Amniotic epithelial cell (primary cell): ENCODE measurements at places on chromosomes 4 and X.

DNA sequence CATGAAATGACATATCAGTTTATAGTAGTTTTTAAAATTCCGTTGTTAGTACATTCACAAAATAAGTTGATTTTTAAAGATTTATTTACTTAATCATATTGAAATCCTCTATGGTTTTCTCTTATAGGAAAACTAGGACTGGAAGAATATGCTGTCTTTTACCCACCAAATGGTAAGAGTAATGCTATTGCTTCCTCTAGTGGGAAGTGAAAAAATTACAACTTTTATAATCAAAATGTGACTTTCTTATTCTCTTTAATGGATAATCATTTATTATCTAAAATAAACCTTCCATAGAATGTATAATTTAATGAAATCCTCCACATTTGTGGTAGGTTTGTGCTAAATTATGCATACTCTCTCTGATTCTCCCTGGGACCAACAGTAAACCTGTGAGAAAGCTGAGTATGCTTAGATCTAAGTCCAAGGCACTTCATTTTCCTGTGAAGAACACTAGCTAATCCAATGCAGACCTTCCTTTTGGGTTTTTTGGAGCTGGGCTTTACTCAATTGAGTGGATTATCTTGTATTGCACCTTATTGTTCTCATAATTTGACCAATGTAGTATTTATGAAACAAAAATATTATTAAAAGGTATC lies 136.2 kb downstream of the TBC1D19 start:
- DNase-seq, result peak; percentile 37

GRCh38 chr4:173264245-173264644 lies 69.9 kb downstream of the HMGB2 start:
- no peak for DNase-seq

- DNase-seq, result no peak
These were observed 4.5 kb downstream of the APLN start for GRCh38 chrX:129650183-129650689.

DNA sequence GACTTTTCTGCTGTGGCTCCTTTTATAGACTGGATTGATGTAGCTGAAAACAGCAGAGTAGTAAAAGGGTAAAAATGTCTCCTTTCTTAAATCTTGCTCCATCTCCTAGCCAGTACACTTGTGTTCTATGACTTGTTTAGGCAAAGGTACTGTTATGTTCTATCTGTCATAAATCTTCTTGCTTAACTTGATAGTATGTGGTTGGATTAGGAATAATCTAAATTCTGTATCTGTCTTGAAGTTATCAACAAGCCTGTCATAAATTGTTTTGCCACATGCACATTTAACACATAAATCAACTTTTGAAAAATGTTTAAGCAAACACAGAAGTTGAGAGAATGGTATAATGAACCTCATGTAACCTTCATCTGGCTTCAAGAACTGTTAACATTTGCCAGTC lies 157.0 kb downstream of the FRAS1 start:
- DNase-seq, result peak; percentile 72

DNA sequence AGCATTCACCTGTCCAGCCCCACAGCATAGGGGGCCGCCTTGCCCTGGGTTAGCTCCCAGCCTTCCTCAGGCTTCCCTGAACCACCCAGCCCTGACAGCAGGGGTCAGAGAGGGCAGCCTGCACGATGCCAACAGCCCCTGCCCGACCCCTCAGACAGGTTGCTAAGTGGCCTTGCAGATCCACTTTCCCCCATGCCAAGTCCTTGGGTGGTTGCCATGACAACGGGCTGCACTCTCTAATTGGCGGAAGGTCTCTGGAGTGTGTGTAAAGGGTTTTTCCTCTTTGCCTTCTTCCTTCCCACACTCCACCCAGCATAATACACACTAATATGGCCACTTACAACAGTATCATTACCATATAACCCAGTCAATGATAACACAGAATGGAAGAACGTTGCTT lies 99.6 kb upstream of the AFAP1 start:
- DNase-seq, result no peak

DNA sequence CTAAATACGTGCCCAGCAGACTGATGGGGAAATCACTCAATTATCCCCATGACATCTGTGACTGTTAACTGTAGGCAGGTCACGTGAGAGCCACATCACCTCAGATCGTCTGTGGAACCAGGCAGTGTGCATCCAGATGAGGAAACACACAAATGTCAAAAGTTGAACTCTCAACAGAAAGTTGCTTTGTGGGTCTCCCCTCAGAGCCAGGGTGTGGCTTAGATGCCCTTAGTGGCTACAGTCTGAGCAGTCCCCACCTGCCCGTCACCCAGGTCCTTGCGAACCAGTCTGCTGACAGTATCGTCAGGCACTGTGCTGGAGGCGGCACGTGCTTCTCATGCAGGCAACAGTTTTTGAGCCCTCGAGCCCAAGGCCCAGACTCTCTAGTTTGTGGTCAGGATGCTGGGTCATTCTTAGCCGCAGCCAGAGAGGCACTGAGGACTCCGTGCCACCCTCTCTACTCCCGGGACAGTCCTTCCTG lies 10.8 kb downstream of the TMEM187 start:
- no peak for DNase-seq

GRCh38 chr4:37648084-37648817 lies 37.9 kb downstream of the RELL1 start:
- peak; percentile 98 for DNase-seq

GRCh38 chr4:88223516-88223915 lies 60.8 kb downstream of the PPM1K start:
- DNase-seq, result peak; percentile 47

DNA sequence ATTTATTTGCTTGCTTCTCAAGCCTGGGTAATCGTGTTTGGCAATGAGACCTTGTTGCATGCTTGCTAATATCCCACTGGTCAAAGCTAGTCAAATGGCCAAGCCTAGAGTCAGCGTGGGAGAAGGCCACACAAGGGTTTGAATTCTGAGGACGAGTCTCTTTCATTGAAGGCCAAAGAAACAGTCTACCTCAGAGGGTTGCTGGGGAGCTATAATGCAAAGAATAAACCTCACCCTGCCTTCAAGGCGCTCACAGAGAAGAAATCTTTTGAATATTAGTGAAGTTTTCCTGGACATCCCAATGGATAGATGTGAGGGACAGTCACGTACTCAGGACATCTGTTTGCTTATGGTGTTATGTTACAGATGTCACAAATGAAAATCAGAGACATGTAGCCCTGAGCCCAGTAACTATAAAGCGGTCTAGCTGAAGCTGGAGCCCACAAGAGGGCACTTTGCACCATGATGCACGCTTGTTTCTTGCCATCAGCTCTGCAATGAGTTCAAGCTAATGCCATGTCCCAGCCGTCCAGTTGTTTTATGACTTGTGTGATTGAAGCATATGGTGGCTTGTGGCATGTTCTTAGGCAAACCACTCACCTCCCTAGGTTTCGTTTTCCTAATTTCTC lies 1.1 kb upstream of the TLR3 start:
- peak; percentile 44 for DNase-seq

DNA sequence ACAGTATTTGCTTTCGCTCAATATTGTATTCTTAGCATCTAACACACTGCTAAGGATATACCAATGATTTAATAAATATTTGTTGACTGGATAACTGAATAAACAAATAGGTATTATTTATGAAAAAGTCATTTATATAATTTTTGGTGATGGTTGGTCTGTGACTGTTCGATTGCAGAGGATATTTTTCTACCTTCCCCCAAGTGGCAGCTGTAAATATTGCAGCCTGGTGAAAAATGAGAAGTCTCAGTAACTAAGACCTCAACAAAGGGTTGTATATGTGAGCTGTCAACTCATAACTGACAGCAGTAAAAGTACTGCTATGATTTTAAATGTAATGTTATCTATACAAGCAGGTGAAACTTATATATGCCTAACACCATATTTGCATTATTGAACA lies 36.0 kb downstream of the HTR2C start:
- peak; percentile 0 for DNase-seq

- peak; percentile 85 for DNase-seq
These were observed 139.3 kb downstream of the GASK1B start for GRCh38 chr4:158033416-158034120.

DNA sequence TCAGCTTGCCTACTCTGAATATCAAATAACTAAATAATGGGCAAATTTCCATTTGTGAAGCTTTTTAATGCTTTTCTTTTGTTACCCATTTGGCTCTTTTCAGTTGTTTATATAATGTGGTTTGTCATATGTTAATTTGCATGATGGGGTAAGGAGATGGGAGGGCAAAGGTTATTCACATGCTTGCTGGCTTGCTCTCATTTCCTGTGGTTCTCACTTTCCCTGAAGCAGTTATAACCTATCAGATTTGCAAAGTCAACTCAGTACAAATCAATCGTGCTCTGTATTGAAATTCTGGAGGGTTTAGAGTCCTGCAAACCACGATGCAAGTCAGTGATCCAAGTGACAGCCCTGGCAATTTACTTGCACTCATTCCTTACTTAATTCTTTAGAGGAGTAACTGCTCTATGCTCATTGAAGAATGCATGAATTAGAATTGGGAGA lies 711.2 kb downstream of the ADGRL3 start:
- peak; percentile 2 for DNase-seq

DNA sequence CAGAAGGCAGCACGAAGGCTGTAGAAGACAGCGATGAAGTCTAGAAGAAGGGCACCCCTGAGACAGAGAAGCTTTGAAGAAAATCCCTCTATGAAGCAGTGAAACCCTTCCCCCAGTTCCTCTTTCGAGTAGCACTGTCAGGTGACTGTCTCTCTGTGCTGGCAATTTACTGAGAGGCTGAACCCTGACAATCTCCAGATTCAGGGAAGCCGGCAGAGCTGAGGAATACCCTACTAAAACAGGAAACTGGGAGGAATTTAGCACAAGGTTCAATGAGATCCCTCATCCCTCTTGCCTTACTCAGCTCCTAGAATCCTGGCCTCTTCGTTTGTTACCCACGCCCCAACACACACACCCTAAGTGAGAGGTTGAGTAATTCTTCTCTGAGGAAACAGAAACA lies 239.7 kb upstream of the NOCT start:
- DNase-seq, result peak; percentile 35

DNA sequence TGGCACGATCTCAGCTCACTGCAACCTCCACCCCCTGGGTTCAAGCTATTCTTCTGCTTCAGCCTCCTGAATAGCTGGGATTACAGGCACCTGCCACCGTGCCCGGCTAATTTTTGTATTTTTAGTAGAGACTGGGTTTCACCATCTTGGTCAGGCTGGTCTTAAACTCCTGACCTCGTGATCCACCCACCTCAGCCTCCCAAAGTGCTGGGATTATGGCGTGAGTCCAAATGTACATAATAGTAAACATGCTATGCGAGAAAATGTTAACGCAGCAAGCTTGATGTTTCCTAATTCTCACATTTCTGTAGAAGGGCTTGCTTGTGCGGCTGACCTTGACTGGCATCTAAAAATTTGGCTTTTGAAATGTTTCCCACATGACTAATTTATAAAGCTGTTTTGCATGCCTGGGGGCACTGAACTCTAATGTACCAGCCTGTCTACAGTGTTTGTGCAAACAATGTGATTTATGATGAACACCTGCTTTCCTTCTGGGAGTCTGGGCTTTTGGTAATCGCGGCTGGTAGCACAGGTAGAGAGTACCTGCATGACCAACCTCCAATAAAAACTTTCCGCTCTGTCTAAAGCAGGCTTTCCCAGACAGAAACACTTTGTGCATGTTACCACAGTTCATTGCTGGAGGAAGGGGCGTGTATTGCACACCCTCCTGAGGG lies 216.8 kb downstream of the IL15 start:
- peak; percentile 82 for DNase-seq

DNA sequence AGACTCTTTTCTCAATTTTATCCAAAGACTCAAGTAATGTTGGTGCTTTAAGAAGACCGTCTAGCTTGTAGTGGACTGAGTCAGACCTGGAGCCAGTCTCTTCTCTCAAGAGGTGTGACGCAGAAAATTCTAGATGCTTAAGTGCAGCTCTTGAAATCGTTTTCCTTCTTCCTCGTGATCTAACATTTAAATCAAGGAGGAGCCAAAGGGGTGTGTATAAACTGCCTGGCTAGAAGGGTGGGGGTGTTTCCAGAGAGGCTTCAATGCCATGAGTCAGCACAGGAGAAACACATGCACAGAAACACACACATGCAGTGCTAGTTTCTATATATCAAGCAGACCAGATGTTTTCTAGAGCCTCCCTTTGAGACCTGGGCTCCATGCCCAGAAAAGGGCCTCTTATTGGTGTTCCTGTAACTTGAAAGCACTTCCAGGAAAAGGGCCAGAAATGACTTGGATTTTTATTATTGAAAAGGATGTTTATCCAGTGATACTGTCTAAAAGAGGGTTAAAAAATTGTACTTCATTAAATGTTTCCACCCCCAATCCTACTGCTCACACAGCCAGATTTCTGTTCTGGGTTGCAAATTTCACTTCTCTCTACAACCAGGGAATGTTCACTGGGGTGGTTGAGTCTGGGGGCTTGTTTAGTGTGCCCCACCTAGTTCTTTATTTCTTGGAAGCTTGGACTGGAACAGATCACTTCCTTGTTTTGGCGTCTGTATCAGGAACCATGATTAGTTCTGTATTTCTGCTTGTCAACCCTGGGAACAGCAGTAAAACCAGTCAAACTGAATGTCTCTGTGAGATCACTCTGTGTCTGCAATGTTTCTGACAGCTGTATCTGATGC lies at the start of gene CLIC2:
Gene CLIC2 (minus strand): TSS at position 129 of the 851 bp plus-strand sequence. CDS start 187 bp downstream, outside the sequence.
- DNase-seq, result peak; percentile 0

- DNase-seq, result peak; percentile 78
These were observed 6.2 kb upstream of the GABRA4 start for GRCh38 chr4:46999566-46999965.

DNA sequence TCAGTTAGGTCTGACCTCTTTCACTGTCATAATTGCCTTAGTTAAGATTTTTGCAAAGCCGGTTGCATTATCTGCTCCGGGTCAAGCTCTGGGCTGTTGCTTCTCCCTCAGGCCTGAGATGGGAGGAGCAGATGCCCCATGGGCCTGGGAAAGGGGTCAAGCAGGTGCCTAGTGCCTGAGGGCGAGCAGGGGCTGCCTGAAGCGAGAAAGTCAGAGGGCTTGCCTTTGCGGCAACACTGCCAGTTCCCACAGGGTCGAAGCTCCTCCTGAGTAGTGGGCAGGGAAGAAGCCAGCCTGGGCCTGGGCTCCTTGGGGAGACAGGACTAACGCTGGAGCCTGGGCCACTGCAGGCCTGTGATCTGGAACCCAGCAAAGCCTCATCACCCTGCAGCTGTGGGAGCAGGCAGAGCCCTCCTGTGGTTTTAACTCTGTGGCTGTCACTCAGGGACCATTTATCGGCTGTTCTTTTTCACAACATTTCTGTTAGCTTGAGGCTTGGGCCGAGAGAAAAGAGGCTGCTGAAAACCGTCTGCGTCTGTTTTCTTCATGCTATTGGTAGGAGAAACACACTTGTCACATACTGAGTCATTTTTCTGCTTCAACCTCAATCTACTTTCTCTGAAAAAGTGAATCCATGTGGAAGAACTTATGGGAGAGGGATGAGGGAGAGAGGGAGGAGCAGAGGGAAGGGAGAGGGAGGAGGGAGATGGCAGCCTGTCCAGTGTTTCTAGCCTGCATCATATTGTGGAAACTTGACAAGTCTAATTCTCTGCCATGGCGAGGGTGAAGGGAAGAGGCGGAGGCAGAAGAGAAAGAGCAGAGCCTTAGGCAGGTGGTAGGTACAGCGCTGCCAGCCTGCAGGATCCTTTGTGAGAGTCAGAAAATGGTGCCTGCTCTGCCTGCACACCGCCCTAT lies 68.4 kb downstream of the RHOH start:
- DNase-seq, result peak; percentile 62
